Fibroblast of lung (primary cell): ENCODE measurements at places on chromosomes 6 and 20. TPM values are rescaled to one million over a fixed set of nuclear protein-coding genes. Genes with fewer than 3 reads are reported as not detected.

GRCh38 chr6:52645976-52646375 is 24.9 kb upstream of the TMEM14A start:
- H3K27me3 ChIP-seq: no peaks in the 10 kb centered on the region
- no peak overlapping the region for H3K4me3 ChIP-seq
- peak; percentile 32 for DNase-seq

DNA sequence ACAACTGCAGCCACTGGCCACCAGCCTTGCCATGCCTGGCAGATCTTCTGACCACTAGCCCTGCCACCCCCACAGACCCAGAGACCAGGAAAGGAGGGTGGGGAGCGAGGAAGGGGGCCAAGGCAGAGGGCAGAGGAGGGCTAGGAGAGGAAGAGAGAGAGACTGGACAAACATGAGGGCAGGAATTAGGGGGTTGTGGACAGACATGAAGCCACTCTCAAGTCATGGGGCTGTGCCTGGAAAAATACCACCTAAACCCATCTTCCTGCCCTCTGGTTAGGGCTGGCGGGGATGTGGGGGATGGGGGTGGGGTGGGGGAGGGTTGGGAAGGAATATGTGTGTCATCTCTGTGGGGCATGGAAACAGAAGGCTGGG is 1.4 kb upstream of the SLC29A1 start:
- no peak for DNase-seq
- no peak overlapping the region for H3K27ac ChIP-seq
- peaks cover 26% of the 10 kb centered on the region for H3K4me1 ChIP-seq

PTCRA gene
- not detected in 2 replicates for total RNA-seq

ADNP gene
- total RNA-seq: 32.1 and 40.0 TPM in 2 replicates

GRCh38 chr6:39224523-39225182 is 4.6 kb downstream of the KCNK5 start:
- H3K4me3 ChIP-seq: no peak overlapping the region
- H3K36me3 ChIP-seq: no peaks in the 10 kb centered on the region
- H3K27ac ChIP-seq: no peak overlapping the region
- H3K4me1 ChIP-seq: no peaks in the 10 kb centered on the region
- no peak for DNase-seq

DNA sequence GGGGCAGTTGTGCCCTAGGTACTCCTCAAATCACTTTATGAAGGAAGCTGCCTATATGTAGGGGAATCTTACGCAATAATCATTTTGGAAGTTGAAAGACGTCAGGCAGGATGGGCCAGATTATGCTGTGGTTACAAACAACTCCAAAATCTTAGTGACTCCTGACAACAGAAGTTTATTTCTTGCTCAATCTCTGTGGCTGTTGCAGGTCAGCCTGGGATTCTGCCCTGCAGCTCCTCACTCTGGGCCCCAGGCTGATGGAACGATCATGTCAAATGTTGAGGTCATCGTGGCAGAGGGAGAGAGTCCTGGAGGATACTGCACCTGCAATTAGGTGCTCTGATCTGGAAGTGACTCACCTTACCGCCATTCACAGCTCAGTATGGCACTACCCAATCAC is 88.4 kb downstream of the ZDHHC14 start:
- H3K27ac ChIP-seq: no peak overlapping the region
- H3K36me3 ChIP-seq: no peaks in the 10 kb centered on the region
- no peak for DNase-seq

- no peaks in the 10 kb centered on the region for H3K36me3 ChIP-seq
- H3K4me1 ChIP-seq: peaks cover 2% of the 10 kb centered on the region
- H3K4me3 ChIP-seq: no peak overlapping the region
These were observed 4.5 kb downstream of the CCDC170 start for GRCh38 chr6:151498327-151498726.

SPATA2 gene
- 1.0 and 2.0 TPM in 2 replicates for total RNA-seq

- no peak overlapping the region for H3K4me3 ChIP-seq
- no peaks in the 10 kb centered on the region for H3K36me3 ChIP-seq
- no peak for DNase-seq
- no peaks in the 10 kb centered on the region for H3K27me3 ChIP-seq
- no peak overlapping the region for H3K27ac ChIP-seq
These were observed 5.9 kb upstream of the PTPRK start for GRCh38 chr6:128526152-128526914.
